ENCODE measurements at places on chromosomes 2 and 18.

- DNase-seq, result no peak
These were observed 37.6 kb downstream of the CENPO start for GRCh38 chr2:24830786-24831185.

- DNase-seq, result no peak
These were observed 78.0 kb upstream of the PXDN start for GRCh38 chr2:1822341-1822740.

GRCh38 chr2:187271825-187272224 is 176.2 kb downstream of the CALCRL start:
- no peak for DNase-seq

DNA sequence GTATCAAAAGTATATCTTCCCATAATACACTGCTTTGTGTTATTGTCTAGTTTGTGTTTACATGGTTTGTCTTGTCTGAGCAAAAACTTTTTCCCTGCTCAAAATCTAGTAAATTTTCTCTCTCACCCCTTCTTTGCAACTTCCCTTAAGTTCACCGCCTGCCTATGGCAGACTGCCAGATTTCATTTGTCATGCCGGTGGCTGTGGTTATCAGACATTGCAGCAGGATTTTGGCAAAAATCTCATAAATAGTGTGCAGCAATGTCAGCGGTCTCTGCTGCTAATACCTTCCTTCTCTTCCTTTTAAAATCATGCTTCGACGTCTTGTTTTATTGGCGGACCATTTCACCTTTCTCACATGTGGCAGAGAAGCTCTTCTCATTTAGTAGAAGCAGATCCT is 45.6 kb upstream of the TMEM178A start:
- no peak for DNase-seq

DNA sequence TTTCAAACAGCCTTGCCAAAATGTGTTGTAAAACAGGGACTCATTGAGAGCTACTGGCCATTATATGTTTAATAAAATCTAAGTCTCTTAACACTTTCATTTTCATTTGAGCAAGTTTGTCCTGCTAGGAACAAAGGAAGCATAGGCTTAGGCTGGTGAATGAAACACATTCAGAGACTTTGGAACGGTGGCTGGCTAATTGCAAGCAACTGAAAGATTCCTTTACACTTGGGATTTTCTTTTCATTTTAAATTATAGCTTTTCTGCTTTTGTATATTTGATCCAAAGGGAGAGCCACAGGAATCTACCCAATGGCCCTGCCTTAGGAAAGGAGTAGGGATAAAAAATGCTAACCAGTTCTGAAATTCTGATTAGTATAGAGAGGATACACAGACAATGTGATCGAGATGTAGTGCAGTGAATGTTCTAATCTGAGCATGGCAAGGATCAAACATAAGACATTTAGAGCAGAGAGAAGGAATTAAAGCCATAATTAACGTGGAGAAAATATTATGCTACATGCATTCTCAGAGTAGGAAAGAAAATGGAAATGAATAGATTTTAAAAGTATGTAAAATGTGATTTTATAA is 911.4 kb upstream of the SLC39A10 start:
- DNase-seq, result no peak

All from stimulated activated naive CD8-positive, alpha-beta T cell treated with anti-CD3 and anti-CD28 coated beads, Interleukin-15, amount 100 ng/mL, for 72 hours (primary cell).